Activated effector memory CD4-positive, alpha-beta T cell treated with anti-CD3 and anti-CD28 coated beads, Interleukin-2, amount 50 U/mL, for 16 hours (primary cell): ENCODE measurements at places on chromosomes 13 and 19.

GRCh38 chr19:51020988-51021651 lies 1.6 kb upstream of the KLK10 start:
- no peak for DNase-seq

DNA sequence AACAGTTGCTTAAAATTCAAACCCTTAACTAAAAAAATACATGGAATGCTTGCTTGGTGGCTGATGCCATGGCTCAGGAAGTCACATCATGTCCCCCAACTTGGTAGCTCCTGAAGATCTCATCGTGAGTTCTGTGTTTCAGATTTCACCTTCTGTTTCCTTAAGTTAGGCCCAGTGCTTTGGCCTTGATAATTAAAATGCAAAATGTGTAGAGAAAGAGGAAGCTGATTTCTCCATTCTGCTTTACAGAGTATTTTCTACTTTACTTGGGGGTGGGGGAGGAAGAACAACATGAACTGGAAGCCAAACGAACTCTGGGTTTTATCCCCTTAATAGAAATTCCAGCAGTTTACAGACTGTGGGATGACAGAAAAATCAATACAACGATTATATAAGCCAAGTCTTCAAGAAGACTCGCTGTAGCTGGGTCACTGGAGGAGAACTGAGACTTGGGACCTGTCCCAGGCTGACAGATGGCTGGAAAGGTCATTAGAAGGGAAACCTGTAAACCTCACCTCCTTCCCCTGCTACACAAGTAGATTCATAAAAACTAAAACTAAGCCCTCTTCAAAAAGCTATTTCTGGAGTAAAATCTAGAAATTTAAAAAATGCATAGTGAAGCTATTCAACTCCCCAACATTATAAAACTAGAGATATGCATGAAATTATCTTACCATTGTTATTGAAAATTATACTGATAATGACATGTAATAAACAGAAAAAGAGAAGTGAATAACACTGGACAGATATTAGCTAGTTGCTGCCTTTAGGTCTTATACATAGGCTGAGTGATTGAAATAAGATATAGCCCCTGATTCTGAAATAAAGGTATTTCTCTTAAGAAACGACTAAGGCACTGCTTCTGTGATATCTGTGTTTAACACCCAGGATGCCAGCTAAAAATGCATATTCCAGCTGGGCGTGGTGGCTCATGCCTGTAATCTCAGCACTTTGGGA lies 22.1 kb upstream of the GGACT start:
- DNase-seq: no peak

DNA sequence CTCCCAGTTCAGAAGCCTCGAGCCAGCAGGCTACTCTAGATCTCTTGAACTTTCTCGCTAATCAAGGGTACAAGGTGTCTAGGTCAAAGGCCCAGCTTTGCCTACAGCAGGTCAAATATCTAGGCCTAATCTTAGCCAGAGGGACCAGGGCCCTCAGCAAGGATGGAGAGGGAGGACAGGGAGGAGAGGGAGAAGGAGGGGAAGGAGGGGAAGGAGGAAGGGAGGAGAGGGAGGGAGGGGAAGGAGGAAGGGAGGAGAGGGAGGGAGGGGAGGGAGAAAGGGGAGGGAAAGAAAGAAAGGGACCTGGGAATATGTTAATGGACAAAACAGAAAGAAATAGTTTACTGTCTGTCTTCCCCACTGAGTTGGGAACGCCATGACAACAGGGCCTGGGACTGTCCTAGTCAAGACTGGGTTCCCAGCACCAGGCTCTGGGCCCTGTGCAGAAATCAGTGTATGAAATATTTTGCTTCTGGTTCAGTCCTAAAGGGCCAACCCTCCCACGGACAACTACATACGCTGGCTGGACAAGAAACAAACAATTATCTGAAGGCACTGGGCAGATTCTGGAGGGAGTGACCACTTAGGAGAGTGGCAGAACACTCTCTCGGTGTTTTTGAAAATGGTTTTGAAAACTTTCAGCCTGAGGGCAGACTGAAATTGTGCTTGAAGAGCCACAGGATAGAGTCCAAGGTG lies 4.6 kb downstream of the ECH1 start:
- no peak for DNase-seq

- DNase-seq: no peak
Measured at GRCh38 chr19:10907925-10908324, 20.5 kb downstream of the YIPF2 start.

GRCh38 chr13:74966814-74967424 lies 515.0 kb downstream of the TBC1D4 start:
- DNase-seq: no peak

DNA sequence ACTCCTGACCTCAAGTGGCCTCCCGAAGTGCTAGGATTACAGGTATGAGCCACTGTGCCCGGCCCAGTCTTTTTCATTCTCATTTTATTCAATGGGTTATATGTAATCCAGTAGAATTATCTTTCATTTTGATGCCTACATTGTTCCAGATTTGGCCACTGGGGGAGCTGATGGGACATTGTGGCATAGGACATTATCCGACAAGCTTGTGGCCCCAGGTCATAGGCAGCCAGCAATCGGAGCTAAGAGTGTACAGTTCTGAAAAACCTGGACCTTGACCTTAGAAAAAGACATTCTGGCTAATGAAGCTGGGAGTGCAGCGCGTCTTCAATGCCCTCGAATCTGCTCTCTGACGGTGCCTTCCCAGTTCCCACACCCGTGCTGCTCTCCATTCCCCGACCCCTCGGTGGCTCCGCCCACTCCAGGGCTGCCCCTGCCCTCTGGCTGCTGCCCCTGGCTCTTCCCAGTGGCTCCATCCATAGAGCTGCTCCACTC lies 108.7 kb downstream of the TEX29 start:
- no peak for DNase-seq

- DNase-seq: no peak
Measured at GRCh38 chr19:41334793-41335192, 18.9 kb downstream of the TGFB1 start.

GRCh38 chr19:6576869-6577475 lies 14.0 kb downstream of the CD70 start:
- no peak for DNase-seq

GRCh38 chr13:42680748-42681147 lies 100.6 kb upstream of the FAM216B start:
- DNase-seq: no peak

- DNase-seq: no peak
Measured at GRCh38 chr19:17406887-17407196, 1.4 kb upstream of the BST2 start.

DNA sequence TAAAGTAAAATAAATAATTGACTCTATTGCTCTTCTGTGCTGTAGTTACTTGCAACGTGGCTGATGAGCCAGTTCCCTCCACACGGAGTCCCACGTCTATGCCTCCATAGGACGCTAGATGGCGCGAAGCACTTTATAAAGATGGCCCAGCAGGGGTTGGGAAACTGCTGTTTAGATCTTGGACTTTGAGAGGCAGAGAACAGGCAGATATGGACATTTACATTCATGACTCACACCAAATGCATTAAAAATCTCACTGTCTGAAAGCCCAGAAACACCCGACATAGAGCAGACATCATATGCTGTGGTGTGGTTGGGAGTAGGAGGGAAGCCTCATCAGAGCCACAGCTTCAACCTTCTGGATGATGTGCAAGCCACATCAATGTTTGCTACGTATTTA lies 643.1 kb upstream of the ARGLU1 start:
- peak; percentile 67 for DNase-seq

DNA sequence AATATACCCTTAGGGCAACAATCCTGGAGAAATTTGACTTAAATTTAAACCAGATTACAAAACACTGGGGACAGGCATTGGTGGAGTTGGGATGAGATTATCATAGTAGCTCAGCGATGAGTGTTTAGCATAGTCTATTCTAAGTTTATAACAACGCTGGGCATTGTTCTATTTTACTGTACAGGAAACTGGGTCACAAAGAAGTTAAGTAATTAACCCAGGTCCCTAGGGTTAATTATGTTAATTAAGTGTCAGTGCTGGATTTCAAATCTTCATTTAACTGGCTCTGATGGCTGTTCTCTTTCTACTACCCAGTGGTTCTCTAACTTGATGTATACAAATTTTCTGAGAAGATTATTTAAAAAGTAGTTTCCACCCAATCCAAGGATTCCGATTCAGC lies 388.9 kb downstream of the KCNRG start:
- no peak for DNase-seq
